ENCODE measurements at places on chromosomes 6 and 20. TPM values are rescaled to one million over a fixed set of nuclear protein-coding genes. Genes with fewer than 3 reads are reported as not detected.

DNA sequence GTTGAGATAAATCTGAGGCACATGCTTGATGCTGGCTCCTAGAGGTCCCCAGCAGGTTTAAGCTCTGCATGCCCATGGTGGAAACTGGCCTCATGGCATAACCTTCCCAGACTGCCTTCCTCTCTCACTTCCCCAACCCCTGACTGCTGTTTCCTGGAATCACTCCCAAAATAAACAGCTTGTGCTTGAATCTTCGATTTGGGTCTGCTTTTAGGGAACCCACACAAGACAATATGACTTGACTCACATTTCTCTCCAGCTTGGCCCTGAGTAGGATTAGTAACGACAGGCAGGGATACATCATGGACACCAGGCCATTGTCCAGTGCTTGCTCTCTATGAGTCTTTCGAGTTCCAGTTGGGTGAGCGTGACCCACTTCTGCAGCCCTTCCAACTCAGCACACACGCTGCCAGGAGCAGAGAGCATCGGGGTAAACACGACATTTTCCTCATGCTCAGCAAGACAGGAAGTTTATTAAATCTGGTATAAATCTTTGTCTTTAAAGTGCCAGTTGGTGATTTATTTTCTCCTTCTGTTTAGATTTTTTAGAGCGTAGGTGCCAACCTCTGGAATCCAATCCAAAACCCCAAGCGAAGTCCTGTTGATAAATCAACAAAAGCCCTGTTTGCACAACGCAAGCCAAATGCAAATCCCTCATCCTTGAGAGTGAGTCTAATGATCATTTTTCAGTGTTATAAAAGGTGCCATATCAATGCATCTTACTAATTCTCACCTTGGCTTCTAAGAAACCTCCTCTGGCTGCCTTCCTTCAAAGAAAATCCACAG is 135.0 kb downstream of the FOXA2 start:
- peak; percentile 66 for DNase-seq

DNA sequence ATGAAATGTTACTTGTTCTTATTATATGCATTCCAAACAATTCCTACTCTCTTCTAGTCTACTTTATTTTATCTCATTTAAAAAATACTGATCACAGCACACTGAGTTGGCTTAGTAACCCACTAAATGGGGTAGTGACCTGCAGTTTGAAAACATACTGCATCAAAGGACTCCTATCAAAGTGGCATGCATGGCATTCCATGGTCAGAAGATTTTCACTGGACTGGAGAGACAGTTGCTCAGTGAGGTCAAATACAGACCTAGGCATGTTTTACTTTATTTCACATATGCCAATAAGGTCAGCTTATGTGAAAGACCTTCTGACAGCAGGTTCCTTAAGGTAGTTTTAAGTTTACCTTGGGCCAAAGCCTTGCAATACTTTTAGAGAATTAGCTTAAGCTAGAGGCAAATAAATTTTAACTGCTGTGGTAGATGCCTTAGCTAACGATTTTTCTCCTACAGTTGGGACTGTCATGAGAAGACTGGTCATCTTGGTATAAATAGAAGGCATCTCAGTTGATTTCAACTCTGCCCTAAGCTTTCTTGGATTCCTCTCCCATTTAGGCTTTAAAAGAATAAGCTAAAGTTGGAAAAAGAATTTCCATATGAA is 35.1 kb downstream of the TPD52L1 start:
- DNase-seq: no peak

DNA sequence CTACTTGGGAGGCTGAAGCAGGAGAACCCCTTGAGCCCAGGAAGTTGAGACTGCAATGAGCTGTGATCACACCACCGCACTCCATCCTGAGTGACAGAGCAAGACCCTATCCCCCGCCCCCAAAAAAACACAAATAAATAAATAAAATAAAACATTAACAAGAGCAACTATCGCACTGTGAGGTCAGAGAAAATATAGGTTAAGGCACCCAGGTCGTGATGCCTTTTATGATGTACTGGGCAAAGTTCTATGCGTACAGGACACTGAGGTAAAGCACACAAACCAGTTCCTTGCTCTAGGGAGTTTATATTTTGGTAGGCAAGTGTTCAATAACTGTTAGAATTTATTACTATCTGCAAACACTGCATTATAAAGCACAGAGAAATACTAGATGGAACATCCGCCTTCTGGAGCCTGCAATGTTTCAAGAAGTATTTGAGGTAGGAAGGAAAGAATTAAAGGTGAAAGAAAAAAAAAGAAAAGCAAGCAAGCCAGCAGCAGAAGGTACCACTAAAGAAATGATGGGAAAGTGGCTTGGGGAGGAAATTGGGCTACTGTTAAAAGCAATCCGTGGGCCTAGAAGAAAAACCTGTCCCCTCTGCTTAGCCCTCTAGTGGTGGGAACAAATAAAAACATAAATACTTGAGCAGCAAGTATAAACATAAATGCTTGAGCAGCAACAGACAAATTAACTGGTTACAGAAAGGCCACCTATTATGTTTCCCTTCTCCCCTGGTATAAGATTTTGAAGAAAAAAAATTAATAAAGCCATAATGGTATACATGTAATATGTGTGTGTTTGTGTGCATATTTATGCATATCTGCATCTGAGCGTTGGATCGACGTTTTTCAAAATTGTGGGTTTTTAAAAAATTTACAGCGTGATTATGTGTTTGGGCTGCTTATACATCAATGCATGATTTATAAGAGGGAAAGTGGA is 128.0 kb downstream of the PHACTR1 start:
- DNase-seq: peak; percentile 29

GRCh38 chr6:73796881-73797280 is 100.9 kb downstream of the CD109 start:
- no peak for DNase-seq

DNA sequence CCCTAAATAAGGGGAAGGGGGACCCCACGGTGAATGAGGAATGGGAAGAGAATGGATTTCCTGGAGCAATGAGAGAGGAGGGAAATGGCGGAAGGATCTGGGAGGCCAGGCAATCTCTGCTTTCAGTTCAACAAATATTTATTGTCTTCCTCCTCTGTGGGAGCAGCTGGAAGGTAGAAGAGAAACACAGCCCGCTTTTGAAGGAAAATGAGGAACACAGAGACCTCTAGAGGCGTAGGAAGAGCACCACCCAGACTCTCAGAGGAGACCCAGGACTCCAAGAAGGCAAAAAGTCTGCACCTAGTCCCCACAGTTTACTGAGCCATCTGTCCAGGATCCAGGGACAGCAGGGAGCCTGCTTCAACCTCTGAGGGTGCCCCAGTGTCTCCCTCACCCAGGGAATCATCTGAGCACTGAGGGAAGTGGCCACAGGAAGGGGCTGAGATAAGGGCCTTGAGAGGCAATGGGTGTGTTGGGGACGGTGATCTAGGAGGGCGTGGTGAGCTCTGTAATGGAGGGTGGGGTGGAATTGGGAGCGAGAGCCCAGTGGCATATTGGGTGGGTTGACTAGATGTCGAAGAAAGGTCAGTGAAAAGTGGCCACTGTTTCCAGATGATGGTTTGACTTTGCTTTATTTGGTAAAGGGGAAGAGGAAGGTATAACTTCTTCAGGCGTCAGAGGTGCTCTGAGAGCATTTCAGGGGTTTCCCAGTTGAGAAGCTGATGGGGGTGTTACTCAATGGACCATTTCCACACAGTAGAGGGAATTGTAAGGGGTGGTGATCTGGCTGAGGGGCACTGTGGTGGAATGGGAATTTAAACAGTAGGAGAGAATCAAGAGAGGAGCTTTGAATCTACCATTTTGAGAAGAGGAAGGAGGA is 610 bp downstream of the PSORS1C1 start:
- DNase-seq: peak; percentile 82

DNA sequence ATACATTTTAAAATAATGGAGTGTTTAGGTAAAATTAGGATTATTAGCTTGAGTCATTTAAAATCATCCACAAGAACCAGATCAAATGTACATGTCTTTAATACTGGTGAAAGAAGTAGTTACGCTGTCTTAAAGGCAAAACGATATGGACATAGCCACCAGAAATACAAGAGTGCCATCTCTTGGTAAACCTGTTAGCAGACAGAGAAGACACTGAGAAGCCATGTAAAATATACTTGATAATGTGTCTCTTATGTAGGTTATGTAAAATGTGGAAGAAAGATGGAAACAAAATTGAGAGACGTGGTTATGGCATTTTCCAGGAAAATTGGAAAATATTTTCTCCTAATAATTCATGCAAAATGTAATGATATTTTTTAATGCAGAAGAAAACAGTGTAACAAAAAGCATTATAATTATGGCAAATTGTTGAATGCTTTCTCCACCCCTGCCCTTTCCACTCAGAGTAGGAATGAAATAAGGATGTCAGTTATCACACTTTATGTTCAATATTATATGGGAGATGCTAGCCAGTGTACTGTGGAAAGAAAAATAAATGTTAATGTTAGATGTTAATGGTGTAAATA is 12.2 kb upstream of the SLC17A2 start:
- DNase-seq: peak; percentile 18

- DNase-seq: no peak
Observed at GRCh38 chr6:139271056-139271455, 20.7 kb downstream of the TXLNB start.

GRCh38 chr6:119669221-119669620 is 319.7 kb upstream of the MAN1A1 start:
- DNase-seq: no peak

- DNase-seq: no peak
Observed at GRCh38 chr6:148431840-148432239, 89.2 kb downstream of the SASH1 start.

DNA sequence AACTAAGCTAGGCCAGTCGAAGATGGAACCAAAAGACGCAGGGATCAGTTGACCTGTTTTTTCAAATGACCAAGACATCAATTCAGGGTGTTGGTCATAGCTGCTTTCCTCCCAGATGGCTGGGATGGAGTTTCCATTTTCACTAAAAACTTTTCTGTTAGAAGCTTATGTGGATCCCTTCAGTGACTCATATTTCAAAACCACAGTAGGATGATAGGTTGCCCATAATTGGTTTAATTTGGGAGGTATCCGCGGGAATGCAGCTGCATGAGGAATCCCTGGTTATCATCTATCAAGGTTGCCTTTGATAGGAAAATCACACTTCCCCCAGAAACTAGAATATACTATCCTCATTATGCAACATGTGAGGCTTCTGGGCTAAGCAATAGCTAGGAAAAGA is 150.9 kb upstream of the MLIP start:
- DNase-seq: peak; percentile 31

GRCh38 chr6:37695273-37695672 is 2.4 kb downstream of the MDGA1 start:
- no peak for DNase-seq

GRCh38 chr6:36284359-36284758 is 14.5 kb downstream of the PNPLA1 start:
- DNase-seq: no peak

GRCh38 chr6:130661077-130661476 is 166.1 kb upstream of the SMLR1 start:
- no peak for DNase-seq

- DNase-seq: peak; percentile 13
Observed at GRCh38 chr6:161694995-161695394, 421.1 kb upstream of the AGPAT4 start.

Gene VNN1
- total RNA-seq: not detected

DNA sequence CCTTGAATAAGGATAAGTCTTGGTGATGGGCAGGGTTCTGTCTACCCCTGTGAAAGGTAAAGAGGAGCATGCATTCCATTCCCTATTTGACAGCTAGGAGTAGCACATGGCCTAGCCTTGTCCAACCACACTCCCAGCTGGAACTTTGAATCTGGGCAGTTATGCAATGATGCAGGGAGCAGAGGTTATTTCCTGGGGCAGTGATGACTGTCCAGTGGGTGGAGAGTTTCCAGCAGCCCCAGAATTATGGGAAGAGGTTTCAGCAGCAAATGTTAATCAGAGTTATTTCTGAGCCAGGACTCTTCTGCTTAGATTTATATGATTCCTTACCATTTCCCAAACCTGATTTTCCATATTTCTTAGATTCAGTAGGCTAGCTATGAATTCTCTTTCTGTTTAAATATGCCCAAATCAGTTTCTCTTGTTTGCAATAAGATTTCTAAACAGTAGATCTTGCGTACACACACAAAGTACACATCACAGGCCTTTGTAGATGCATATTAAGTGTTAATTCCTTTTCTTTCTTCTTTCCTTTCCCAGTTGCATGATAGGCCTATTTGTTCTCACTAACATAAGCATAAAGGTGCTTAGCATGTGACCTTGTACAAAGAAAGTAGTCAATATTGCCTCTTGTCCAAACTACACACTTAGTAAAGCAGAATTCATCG is 17.3 kb upstream of the TXLNB start:
- DNase-seq: no peak

Gene TLDC2
- total RNA-seq: not detected

Gene ARG1
- total RNA-seq: not detected

DNA sequence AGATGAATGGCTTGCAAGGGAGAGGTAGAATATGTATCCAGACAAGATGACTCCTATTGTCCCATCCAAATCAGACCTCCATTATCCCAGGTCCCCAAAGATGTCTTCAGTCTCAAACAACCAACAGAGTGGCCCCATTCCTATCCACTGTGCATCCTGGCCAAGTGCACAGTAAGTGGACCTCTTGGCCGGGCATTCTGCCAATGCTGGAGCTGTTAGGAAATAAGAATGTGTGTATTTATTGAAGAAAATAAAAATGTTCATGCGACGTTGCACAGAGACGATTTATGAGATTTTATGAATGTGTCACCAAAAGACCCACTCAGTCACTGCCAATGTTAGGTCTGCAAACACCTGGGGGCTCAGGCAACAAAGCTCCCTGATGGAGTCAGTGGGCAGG is 196.0 kb downstream of the MAFB start:
- peak; percentile 35 for DNase-seq

Measured in H4 (cell line).